NB4 (cell line): ENCODE measurements at places on chromosomes 16 and 17.

DNA sequence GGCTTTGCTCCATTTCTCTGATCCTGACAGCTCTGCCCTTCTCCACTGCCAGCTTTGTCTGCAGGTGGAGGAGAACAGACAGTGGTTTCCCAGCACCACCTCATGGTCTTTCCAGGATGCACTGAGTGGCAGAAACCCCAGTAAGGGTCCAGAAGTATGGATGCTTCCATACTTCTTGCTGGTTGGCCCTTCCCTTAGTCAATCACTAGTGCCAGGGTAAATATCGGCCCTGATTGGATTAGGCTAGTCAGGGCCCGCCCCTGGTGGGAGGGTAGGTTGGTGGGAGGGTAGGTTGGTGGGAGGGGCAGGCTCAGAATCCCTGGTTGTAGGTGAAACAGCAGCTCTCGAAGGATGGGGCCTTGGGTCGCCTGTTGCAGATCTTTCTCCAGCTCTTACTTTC is 10.2 kb downstream of the RNF213 start:
- DNase-seq = peak; percentile 41

DNA sequence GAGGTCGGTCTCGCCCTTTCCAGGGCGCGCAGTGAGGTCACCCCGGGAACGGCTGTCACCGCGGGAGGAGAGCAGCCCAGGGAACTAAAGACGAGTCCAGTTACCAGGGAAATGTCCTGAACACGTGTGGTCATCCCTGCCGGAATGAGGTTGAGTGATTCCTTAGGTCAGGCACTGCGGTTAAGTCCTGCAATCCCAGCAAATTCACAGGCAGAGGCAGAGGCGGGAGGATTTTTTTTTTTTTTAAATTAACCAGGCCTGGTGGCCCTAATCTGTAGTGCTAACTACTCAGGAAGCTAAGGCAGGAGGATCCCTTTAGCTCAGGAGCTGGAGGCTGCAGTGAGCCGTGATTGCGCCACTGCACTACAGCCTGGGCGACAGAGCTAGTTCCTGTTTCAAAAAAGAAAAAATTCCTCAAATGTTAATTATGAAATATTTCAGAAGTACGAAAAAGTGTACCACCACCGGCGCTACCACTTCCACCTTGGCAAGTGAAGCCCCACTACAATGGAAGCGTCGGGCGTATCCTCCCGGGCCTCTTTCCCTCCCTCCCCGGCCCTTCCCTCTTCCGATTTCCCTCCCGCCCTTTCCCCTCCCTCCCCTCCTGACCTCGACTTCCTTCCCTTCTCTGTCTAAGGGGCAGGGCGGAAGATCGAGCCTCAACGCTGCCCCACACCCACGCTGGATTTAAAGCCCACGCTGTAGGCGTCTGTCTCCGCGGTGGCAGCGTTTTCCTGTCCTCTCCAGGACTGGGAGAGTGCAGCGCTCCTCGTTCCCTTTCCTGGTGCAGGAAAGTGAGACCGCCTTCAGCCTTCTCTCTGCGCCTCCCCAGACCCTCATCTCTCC is 27.3 kb downstream of the SLFN11 start:
- peak; percentile 93 for DNase-seq

GRCh38 chr16:84567286-84567962 is 50.5 kb downstream of the COTL1 start:
- DNase-seq = no peak

DNA sequence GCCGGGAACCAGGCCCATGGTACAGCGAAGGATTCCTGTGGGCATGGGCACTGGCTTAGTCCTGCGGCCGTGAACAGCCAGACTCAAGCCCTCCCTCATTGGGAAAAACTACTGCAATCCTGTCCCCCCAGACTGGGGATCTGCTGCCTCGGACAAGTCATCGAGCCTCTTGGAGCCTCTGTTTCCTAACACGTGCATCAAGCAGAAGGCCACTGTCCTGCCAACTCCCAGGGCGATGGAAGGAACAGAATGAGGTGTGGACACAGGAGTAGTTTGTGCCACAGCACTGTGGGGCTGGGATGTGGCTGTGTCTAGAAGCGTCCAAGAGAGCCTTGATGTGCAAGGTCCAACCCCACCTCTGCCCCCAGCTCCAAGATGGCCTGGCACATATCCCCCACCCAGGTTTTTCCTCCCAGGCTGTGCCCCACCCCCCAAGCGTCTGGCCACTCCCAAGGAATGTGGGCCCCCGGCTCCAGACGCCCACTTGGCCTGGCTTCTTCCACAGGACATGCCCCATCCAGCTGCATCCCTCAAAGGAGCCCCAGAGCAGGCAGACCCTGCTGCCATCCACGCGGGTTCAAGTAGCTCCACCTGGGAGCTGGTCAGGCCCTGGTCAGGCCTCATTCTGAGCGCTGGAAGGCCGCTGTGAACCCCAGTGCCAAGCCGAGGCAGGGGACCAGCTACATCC is 3.4 kb downstream of the CAMKK1 start:
- DNase-seq = no peak

DNA sequence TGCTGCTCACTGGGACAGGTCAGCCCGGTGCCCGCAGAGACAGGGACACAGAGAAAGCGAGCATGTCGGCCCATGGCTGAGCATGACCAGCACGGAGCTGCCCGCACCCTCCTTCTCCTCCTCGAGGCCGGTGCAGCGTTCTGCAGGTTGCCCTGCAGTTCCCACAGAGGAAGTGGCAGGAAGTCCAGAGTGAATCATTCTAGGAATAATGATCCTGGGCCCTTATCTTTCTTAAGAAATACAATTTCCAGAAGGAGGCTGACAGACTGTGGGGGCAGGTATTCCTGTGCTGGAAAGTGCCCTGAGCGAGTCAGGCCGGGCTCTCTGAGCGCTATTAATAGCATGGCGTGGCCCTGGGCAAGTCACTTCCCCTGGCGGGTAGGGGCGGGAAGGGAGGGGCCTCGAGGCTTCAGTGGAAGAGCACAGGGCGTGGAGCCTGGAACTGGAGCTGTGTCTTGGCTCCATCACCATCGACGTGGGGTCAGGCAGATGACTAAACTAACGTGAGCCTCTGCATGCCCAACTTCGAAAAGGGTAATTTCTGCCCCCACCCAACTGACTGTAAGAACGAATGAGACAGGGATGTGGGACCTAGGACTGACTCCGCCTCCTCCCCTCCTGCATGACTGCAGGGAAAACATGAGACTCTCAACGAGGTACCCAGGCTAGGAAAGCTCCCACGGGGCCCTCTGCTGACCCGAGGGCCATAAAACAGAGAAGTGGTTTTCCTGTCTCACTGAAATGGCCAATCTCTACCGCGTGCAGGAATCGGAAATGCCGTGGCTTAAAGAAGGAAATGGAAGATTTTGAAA is 9.8 kb downstream of the TMEM204 start:
- peak; percentile 91 for DNase-seq

DNA sequence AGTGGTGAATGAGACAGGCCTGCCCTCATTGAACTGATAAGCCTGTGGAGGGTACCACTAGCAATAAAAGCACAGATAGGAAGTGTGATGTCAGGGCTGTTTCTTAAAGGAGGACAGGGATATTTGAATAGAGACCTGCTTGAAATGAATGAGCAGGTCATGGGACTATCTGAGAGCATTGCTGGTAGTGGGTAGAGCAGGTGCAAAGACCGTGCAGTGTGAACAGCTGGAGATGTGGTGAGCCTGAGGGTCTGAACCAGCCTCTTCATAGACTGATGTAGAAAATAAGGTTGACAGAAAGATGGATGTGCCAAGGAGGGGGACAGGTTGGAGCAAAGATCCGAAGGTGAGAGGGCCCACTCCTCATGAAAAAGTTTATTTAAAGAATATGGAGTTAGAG is 2.4 kb downstream of the NUP93 start:
- DNase-seq = no peak

DNA sequence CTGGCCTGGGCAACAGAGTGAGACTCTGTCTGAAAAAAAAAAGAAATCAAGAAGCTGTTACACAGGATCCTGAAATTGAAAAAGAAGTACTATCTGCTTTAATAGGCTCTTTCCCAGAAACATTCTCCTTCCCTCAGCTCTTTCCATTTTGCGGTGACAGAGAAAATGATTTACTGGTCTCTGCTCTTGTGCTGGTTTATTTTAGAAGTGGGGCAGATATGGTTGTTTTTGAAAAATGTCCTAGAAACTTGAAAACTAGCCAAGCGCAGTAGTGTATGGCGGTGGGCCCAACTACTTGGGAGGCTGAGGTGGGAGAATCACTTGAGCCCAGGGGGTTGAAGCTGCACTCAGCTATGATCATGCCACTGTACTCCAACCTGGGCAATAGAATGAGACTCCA is 28.8 kb upstream of the TANGO6 start:
- no peak for DNase-seq

DNA sequence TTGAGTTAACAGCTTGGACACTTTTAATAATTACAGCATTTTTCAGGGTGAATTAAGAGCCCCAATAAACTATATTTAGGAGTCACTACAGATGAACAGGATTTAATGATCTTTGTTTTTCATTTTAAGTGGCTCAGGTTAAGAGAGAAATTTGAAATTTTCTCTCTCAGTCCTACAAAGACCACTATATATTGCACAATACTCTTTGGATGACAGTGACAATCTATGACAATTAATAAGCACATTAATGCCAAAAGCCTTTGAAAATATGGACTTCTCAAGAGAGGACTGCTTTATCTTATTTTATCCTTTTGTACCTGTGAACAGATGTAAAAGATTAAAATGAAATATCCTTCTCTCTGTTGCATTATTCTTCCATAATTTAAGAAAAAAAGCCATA is 151.1 kb upstream of the IRX5 start:
- DNase-seq = no peak

- peak; percentile 11 for DNase-seq
Observed at GRCh38 chr17:4215882-4216570, 47.8 kb downstream of the ANKFY1 start.

DNA sequence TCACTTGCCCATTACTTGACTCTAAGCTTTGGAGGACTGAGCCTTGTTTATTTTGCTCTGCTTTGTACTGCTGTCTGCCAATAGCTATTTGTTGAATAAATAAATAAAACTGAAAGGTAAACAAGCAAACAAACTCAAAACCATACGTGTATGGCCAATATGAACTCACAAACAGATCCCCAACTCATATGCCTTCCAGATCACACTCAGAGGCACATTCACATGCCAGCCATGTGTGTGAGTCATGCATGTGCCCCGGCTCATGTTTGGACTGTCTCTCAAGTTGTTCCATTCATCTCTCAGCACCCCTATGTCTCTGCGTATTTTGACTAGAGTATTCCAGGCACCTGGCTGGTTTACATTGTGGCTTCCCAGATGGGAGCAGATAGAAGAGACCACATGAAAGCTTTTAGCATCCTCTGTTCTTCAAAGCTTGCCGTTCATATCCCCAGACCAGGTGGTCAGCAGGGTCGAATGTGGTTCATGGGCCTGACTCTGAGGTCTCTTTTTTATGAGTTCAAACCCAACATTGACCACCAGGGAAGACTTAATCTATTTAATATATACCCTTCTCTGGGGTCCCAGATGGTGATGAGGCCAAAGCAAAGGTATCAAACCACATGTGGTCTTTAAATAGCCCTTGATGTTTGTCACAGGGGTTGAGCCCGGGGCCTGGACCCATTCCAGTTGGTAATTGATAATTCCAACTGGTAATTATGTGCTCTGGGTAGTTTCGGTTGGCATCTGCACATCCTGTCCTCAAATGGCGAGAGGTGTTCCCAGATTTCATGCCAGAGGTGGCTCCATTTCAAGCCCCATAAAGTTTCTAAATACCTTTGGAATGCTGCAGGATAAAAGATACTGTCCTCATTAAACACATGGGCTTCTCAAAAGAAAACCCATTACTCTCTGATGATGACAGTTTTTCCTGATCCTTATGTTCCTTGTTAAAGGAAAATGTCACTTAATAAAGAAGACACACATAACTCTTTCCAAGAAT is 287.3 kb upstream of the MAF start:
- no peak for DNase-seq

DNA sequence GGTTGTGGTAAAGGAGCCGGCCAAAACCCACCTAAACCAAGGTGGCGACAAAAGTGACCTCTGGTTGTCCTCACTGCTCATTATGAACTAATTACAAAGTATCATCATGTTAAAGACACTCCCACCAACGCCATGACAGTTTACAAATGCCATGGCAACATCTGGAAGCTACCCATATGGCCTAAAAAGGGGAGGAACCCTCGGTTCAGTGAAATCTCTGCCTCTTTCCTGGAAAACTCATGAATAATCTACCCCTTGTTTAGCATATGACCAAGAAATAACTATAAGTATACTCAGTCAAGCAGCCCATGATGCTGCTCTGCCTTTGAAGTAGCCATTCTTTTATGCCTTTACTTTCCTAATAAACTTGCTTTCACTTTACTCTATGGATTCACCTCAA is 72.2 kb downstream of the CYLD start:
- DNase-seq = no peak

GRCh38 chr16:53549970-53550690 is 47.1 kb upstream of the AKTIP start:
- DNase-seq = peak; percentile 90

DNA sequence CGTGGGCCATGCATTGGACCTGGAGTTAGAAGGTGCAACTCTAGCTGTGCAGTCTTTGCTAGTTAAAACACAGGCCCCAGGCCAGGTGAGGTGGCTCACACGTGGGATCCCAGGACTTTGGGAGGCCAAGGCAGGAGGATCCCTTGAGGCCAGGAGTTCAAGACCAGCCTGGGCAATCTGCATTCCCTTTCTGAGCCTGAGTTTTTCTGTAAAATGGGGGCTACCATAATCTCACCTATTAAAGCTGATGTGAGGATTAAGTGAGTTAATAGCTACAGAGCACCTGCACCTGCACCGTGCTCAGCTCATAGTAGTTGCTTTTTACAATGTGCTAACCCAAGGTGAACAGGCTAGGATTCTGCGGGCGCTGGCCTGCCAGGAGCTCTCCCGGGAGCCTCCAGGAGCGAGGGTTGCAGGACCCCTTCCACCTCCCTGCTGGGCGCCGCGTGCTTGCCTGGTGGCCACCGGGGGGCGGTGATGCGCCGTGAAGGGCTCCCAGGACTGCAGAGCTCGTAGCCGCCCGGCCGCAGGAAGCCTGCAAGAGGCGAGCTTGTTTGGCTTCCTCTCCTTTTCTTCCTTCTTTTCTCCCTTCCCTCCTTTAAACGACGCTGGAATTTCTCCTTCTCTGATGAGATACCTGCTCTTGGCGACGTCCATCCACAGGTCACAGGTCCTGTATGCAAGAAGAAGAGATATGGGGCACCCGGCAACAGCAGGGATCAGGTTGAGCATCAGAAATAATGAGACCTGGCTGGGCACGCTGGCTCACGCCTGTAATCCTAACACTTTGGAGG is 51.3 kb downstream of the ZFP90 start:
- DNase-seq = peak; percentile 82

DNA sequence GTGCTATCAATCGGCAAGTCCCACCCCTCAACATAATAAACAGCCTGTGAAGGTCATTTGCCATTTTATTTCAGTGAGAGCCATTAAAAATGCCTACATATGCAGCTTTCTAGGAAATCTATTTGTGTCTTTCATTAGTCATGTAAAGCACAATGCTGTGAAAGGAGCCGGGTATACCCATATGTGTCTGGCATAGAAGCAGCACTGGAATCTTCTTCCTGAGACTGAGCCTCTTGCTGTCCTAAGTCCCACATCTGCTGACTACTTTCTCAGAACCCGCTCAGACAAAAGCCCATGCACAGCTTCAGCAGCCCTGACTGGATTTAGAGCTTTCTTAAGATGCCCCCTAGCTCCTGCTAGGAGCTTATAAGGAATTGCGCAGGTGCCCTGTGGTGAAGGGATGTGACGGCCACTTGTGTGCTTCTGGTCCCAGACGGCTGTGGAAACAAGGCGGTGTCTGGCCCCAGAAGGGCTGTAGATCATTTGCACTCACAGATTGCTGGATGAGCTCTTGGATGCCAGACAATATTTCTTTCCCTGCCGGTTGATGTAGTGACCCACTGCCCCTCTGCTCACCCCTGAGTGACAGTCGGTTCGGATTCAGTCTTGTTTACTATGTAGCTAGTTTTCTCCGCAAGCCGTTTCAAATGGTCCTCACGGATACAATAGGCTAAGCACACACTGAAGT is 172.2 kb downstream of the ANKFN1 start:
- DNase-seq = no peak
